ENCODE measurements at places on chromosomes 6 and 20. TPM values are rescaled to one million over a fixed set of nuclear protein-coding genes. Genes with fewer than 3 reads are reported as not detected.

Gene MTFR2
- total RNA-seq: 6.8 TPM

Gene PDYN
- 0.65 TPM for total RNA-seq

Gene GLP1R
- total RNA-seq: not detected

Gene C6orf163
- 3.3 TPM for total RNA-seq

Gene MYB
- total RNA-seq: 5.3 TPM

Gene GSTA5
- total RNA-seq: not detected

Gene CNKSR3
- total RNA-seq: 8.0 TPM

Gene RAET1L
- total RNA-seq: not detected

Gene DYNLT2
- 1.7 TPM for total RNA-seq

Gene CCN2
- 26.3 TPM for total RNA-seq

DNA sequence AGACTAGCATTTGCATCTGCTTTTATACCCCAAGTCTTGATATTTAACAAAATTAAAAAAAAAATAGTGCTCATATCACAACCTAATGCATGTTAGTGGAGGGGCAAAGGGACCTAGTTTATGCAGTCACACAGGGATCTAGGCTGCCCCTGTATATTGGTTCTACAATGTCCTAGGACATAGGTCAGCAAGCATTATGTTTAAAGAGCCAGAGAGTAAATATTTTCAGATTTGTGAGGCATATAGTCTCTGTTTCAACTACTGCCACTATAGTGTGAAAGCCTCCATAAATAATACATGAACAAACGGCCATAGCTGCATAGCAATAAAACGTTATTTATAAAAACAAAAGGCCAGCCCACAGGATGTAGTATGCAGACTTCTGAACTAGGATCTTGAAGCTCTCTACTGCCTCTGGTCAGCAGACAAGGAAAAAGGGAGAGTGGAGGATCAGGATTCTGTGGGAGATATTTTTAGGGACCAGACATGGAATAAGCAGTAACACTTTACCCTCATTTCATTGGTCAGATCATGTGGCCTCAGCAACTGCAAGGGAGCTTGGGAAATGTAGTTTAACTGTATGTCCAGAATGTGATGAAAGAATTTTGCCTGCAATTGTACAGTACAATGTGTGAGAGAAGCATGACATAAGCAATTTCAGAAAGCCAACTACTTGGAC, 414.2 kb upstream of the SPTLC3 start:
- H3K36me3 ChIP-seq: no peaks in the 10 kb centered on the region
- no peak overlapping the region for H3K27ac ChIP-seq
- H3K27me3 ChIP-seq: no peaks in the 10 kb centered on the region

- H3K27ac ChIP-seq: no peak overlapping the region
- no peaks in the 10 kb centered on the region for H3K4me1 ChIP-seq
- no peak for DNase-seq
- no peaks in the 10 kb centered on the region for H3K27me3 ChIP-seq
- no peaks in the 10 kb centered on the region for H3K36me3 ChIP-seq
- no peak overlapping the region for H3K4me3 ChIP-seq
Measured at GRCh38 chr6:98239057-98239456, 595.3 kb upstream of the POU3F2 start.

GRCh38 chr6:145315982-145316600, 419.2 kb downstream of the EPM2A start:
- peak; percentile 46 for DNase-seq
- H3K36me3 ChIP-seq: no peaks in the 10 kb centered on the region
- no peaks in the 10 kb centered on the region for H3K27me3 ChIP-seq
- no peak overlapping the region for H3K27ac ChIP-seq
- no peaks in the 10 kb centered on the region for H3K4me1 ChIP-seq
- H3K4me3 ChIP-seq: peak overlapping the region; percentile 27

- no peak overlapping the region for H3K4me3 ChIP-seq
- no peaks in the 10 kb centered on the region for H3K4me1 ChIP-seq
- no peaks in the 10 kb centered on the region for H3K27me3 ChIP-seq
- H3K27ac ChIP-seq: no peak overlapping the region
- DNase-seq: no peak
Measured at GRCh38 chr6:142482974-142483373, 181.2 kb downstream of the ADGRG6 start.

DNA sequence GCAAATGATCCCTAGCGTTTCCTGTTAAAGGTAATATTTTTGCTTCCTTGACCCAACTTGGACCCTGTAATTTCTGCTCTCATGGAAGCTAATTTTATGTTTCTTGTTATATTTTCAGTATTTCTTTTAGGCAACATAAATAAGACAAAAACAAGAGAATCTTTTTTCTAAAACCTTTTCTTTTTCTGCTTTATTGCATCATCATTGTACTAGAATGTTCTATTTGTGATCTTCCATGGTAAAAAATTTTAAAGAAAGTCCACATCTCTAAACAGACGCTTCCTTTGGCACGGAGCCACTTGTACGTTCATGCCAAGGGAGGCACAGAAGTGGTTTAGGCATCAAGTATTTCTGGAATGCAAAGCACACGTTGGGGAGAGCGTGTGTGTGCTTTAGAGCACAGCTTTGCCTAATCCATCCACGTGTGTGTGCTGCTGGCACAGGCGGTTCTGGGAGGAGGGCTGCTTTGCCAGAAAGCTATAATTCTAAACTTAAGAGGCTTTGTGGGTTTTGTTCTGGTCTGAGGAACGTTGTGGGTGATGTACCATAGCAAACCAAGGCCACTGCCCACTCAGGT, 98.3 kb downstream of the SASH1 start:
- no peaks in the 10 kb centered on the region for H3K36me3 ChIP-seq
- no peak overlapping the region for H3K4me3 ChIP-seq
- H3K27me3 ChIP-seq: no peaks in the 10 kb centered on the region
- peak; percentile 38 for DNase-seq
- H3K27ac ChIP-seq: peak overlapping the region; percentile 12

GRCh38 chr20:41983159-41983558, 365.0 kb upstream of the CHD6 start:
- H3K4me3 ChIP-seq: no peak overlapping the region
- no peaks in the 10 kb centered on the region for H3K36me3 ChIP-seq
- H3K27ac ChIP-seq: no peak overlapping the region
- no peaks in the 10 kb centered on the region for H3K27me3 ChIP-seq
- DNase-seq: no peak

DNA sequence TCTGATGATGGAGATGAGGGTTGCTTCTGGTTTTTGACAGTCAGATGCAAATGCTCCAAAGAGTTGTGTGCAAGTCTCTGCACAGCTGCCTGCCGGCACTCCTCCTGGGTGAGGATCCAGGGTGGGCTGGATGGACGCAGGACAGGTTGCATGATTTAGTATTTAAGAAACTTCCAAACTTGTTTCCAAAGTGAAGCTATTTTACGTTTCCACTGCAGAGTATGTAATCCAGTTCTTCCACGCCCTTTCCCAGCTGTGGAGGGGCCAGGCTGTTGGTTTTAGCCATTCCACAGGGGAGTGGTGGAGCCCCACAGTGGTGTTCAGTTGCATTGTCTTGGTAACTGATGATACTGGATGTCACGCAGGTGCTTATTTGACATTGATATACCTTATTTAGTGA, 157.3 kb downstream of the THBS2 start:
- no peaks in the 10 kb centered on the region for H3K27me3 ChIP-seq
- no peaks in the 10 kb centered on the region for H3K4me1 ChIP-seq
- no peaks in the 10 kb centered on the region for H3K36me3 ChIP-seq
- no peak for DNase-seq

DNA sequence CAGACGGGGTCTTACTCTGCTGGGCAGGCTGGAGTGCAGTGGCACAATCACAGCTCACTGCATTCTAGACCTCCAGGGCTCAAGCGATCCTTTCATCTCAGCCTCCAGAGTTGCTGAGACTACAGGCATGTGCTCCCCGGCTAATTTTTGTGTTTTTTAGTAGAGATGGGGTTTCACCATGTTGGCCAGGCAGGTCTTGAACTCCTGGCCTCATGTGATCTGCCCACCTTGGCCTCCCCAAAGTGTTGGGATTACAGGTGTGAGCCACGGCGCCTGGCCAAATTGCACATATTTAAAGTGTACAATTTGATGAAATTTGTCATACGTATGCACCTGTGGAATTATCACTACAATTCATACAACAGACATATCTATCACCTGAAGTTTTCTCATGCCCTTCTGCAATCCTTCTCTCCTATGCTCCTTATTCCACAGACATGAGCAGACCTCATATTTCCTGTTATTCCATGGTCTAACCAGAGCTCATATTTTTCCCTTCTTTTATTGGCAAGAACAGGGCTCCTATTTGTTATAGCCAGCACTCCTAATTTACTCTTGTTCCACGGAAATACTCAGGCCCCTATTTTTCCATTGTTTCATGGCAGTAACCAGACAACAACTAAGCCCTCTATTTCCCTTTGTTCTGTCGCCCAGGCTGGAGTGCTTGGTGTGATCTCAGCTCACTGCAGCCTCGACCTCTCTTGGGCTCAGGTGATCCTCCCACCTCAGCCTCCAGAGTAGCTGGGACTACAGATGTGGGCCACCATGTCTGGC, 2.2 kb upstream of the CSTL1 start:
- H3K27ac ChIP-seq: no peak overlapping the region
- no peaks in the 10 kb centered on the region for H3K36me3 ChIP-seq
- DNase-seq: no peak
- H3K4me3 ChIP-seq: no peak overlapping the region
